Pulmonary artery endothelial cell (primary cell): ENCODE measurements at places on chromosomes 16 and 17. TPM values are rescaled to one million over a fixed set of nuclear protein-coding genes. Genes with fewer than 3 reads are reported as not detected.

The LLGL2 gene
- total RNA-seq, result 3.2 and 5.4 TPM in 2 replicates

The TBX2 gene
- not detected in 2 replicates for total RNA-seq

DNA sequence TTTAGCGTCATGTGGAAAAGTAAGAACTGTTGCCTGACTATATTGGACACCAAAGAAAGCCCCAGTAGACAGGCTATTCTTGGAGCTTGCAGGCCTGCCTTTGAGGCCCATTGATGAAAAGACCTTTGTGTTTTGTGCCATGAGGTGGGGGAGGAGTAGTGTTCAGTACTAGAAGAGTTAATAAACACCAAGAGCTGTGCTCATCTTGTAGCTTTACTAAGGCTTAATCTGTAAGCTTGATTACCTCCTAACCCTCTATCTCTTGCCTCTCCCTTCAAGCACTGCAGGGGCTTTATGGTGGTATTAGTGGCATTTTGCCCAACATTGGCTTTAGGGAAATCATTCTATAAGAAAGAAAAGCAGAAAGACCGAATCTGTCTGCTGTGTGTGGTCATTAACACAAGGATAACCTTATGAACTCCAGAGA, 220.2 kb upstream of the TBX2 start:
- DNase-seq, result no peak

The TEKT3 gene
- total RNA-seq, result not detected in 2 replicates

The MT1E gene
- 132 and 284 TPM in 2 replicates for total RNA-seq

GRCh38 chr17:16463358-16464302, 28.4 kb downstream of the LRRC75A start:
- no peak for DNase-seq

DNA sequence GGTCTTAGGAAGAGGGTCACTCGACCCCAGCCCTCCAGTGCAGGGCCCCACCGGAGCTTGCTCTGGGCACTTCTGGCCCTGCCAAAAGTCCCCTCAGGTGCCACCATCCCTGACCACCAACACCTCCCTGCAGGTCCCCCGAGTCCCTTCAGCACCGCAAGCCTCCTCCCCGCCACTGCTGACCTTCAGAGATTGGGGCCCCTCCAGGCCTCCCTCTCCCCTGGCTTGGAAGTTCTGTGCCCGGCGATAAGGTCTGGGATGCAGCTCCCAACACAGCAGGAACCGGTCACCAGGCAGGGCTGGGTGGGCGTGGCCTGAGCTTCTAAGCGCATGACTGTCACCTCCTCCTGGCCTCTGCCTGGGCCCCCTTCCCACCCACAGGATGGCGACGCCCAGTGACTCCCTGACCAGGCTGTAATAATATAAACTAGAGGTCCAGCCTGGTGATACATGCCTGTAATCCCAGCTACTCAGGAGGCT, 11.2 kb downstream of the PIEZO1 start:
- no peak for DNase-seq
